Nephron progenitor cell (in vitro differentiated cells): ENCODE measurements at places on chromosomes 2 and 18.

DNA sequence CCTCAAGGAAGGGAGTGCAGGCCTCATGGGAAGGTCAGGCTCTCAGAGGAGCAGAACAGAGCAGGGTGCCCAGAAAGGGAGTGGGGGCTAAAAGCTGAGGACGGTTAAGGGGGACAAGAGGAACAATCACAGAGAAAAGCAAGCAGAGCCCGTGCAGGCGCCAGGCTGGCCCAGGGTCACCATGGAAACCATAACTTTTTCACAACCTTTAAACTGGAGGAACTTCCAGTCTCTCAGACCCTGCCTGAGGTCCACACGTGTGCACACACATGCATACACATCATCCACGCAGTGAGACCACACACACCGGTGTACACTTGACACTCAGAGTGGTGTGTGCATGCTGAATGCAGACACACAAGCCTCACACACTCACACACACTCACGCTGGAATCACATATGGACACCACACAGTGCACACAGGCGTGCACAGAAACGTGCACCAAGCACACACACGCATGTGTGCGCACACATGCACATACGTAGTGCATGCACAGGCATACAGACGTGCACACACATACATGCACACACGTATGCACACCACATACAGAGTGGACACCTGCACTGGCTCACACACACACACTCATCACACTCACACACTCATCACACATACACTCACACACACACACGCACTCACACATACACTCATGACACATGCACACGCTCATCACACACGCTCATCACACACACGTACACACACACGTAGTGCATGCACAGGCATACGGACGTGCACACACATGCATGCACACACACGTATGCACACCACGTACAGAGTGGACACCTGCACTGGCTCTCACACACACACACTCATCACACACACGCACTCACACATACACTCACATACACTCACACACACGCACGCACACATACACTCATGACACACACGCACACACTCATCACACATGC lies 37.2 kb upstream of the SNED1 start:
- peak; percentile 27 for DNase-seq

- peak; percentile 37 for DNase-seq
Measured at GRCh38 chr18:68714366-68714711, 569 bp downstream of the TMX3 start.

DNA sequence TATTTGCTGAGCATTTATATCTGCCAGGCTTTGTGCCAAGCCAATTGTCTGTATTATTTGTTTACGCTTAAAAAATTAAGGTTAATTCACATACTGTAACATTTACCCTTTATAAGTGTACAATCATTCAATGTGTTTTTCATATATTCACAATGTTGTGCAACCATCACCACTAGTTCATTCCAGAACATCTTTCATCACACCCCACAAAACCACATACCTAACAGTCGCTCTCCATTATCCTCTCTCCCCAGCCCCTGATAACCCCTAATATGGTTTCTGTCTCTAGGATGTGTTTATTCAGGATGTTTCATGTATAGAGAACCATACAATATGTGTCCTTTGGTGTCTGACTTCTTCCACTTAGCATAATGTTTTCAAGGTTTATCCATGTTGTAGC lies 234.1 kb downstream of the INSIG2 start:
- DNase-seq, result no peak

DNA sequence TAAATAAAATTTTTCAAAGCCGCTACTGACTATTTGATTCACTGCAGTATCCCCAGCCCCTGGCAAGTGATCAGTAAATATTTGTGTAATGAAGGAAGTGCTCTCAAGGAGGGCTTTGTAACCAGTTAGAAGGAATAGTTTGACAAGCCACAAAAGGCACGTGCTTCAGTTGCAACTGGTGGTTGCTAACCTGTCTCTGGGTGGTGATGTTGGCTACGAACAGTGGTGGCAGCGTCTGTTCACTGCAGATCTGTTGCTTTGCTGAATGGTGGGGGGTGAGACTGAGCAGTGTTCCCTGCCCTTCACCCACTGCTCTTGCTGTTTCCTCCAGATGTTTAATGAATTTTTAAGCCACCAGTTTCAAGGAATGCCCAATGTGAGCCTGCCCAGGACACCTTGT lies 73.9 kb upstream of the SIX2 start:
- DNase-seq, result no peak

- no peak for DNase-seq
Measured at GRCh38 chr2:28463893-28464292, 32.0 kb upstream of the PLB1 start.

DNA sequence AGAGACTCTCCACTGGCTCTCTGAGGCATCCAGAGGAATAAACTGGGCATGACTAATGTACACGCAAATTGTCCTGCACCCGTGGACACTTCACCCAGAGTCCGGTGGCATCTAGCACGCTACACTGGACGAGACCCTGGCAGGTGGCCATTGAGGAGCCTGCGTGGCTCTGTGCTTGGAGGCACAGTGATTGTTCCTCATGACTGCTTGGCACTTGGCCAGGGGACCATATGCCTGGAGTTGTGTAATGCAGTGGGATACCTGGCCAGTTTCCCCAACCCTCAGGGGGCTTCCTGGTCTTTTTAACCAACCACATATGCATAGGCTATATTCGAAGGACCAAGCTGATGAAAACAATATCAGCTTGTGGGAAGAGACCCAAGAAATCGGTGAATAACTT lies 66.6 kb downstream of the MTCL1 start:
- DNase-seq, result no peak

GRCh38 chr2:75710577-75711253 lies at the start of gene GCFC2:
Gene GCFC2, minus strand, starts transcription at chr2:75710915. Its CDS starts 60 bp downstream, at chr2:75710855.
- peak; percentile 84 for DNase-seq

- DNase-seq, result no peak
Measured at GRCh38 chr18:13934676-13935075, 19.3 kb upstream of the MC2R start.

DNA sequence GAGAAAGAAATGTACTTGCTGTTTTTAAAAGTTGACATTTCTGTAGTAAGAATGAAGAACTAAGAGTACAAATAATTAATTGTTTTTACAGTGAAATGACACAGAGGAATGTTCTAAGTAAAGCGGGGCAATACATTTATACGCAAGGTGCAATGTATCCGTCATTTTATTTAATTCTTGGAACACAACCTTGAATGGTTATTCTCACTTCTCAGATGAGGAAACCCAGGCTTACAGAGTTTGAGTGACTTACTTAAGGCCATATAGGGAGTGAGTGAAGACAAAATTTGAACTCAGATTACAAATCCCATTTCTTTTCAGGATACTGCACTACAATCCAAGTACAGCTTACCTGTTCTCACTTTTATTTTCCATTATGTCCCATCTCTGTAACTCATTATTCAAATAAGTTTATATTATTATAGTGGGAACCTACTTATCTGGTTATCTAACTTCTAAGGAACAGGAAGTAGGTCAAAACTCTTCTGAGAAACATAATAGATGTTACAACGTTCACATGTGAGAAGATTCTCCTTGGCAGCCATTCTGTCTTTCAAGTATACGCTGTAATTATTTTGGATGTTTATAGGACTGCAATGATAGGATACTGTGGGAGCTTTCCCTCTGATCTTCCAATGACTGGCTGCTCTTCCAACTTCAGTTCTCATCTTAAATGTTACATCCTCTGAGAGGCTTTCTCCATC lies 12.3 kb upstream of the STK17B start:
- no peak for DNase-seq

DNA sequence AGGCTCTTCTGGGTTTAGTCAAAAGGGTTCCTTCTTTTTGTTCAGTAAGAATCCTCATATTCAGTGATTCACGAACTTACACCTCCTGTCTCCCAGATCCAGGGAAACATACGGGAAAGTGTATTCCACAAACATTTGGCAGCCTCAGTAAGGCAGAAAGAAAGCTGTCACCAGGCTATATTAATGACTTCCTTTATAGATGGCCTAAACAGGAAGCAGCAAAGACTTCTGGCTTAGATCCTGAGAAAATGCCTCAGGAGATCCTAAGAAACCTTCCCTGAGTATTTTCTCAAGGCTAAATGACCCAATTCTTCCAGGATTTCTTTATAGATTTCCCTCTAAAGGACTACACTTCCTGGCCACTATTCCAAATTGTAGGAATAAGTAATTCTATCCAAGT lies 1995.5 kb upstream of the CELF4 start:
- DNase-seq, result no peak

DNA sequence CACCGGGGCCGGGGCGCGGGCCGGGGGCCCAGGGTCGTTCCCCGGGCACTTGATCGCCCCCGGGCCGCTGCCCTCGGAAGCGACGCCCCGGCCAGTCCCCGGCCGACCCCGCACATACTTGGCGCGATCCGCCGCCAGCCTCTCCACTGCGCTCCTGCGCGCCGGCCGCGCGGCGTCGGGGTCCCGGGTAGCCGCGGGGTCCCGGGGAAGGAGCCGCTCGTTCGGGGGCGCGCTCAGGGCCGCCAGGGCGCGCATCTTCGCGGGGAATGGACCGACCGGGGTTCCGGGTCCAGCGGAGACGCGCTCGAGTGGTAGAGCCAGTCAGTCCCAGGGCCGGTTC lies 204 bp downstream of the FAM110C start:
- peak; percentile 47 for DNase-seq
